ENCODE measurements at places on chromosomes 7 and 10.

DNA sequence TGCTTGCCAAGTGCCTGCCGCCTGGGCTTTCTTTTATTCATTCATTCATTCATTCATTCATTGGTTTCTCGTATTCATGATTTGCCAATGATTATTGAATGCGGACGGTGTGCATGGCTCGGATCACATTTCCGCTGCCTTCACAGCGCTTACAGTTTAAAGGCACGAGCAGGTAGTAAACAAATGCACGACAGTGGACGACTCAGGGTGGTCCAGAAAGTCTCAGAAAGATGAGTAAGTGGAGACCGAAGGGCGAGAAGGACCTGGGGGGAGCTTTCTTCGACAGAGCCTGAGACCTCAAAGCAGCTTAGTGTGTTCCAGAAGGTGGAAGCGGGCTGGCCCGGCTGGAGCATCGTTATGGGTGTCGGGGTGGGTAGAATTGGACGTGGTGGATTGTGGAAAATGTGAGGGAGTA lies 506 bp downstream of the MCM10 start:
- peak; percentile 6 for DNase-seq

GRCh38 chr10:119634219-119634544 lies 17.0 kb upstream of the BAG3 start:
- DNase-seq = peak; percentile 61

GRCh38 chr7:108310351-108310750 lies 145.9 kb downstream of the NRCAM start:
- DNase-seq = no peak

GRCh38 chr7:83957333-83957732 lies 237.3 kb downstream of the SEMA3A start:
- DNase-seq = peak; percentile 4

DNA sequence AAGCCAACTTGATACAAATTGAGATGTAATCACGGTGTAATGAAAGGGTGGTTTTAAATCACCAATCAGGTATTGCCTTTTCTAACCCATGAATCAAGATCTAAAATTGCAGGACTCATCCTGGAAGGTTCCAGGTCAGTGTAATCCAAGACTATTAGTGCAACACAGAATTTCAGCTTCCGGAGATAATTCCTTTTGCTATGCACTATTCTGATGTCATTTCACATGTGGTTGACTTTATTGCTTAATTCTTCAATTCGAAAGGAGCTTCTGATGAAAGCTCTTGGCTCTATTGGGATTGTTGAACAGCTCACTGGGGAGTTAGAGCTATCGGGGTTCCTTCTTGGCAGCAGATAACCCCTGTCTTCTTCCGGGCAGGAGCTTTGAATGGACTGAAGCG lies 147.4 kb upstream of the INSYN2A start:
- no peak for DNase-seq

- no peak for DNase-seq
Measured at GRCh38 chr10:67808704-67809103, 29.3 kb downstream of the DNAJC12 start.

DNA sequence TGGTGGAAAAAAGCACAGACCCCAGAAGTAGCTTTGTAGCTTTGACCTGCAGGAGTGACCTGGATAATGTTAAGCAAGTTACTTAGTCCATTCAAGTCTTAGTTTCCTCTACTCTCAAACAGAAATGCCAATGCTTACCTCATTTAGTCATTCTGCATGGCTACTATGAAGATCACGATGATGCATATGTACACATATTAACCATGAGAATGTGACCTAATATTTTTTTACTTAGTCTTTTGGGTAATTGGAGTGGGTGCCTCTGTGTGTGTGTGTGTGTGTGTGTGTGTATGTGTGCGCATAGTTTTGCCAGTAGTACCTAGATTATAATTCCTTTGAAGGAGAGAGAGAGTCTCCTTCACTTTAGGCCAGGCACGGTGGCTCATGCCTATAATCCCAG lies 95.8 kb downstream of the NRP1 start:
- DNase-seq = no peak

DNA sequence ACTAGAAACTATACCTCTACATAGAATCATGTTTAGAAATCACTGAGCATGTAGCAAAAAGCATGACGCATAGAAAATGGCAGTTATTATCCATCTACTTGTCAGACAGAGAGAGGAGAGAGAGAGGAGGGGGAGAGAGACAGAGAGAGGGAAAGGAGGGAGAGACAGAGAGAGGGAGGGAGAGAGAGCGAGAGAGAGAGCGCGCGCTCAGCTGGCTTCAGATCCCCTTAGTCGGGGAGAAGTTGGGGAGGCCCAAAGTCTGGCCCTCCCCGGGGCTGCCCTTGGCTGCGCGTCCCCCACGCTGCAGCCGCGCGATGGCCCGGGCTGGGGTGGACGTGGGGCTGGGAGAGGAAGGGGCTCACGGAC lies 37.0 kb downstream of the CNPY1 start:
- no peak for DNase-seq

Measured in suppressor macrophage (primary cell).